ENCODE measurements at places on chromosomes 2 and 18.

DNA sequence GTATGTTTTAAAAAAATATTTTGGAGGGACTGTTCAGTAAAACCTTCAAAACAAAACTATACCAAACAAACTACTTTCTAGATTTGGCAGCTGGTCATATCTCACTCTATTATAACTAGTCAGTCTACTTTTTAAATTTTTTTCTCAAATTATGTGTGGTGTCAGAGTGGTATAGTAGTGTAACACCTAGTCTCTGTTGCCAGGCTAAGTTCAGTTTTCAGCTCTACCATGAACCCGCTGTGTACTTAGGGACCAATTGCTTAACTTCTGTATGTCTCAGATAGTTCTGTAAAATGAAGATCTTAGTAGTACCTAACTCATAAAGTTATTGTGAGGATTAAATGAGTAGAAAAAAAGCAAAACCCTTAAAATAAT lies 54.3 kb downstream of the GPD2 start:
- DNase-seq = no peak

DNA sequence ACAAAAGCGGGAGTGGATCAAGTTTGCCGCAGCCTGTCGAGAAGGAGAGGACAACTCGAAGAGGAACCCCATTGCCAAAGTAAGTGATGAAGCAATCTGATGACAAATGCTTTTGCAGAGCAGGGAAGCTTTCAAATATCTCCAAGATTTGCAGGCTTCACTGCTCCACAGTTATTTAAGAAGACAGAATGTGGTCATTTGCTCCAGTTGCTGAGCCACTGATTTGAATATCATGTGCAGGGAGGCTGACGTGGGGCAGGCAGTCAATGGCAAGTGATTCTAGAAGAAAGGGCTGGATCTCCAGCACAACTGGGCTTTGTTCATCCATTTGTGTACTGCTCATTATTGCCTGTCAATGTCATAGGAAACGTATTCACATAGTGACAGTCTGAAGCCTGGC lies 10.2 kb downstream of the DSG4 start:
- no peak for DNase-seq

DNA sequence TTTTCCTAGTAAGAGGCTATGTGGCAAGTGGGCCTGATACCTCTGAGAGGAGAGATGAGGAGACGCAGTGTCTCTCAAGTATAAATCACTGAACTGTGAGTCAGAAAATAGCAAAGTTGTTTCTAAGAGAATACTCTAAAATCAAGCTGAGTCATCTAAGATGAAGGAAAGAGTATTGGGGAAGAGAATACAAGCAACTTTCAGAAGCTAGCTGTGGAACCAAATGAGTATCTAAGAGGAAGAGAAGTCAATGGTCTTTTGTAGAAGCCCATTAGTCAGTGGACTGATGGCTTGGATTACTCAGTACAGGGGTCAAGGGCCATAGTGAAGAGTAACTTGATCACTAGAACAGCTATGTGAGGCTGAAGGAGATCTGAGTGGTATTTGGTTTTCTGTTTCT lies 2.7 kb upstream of the DCC start:
- peak; percentile 98 for DNase-seq

DNA sequence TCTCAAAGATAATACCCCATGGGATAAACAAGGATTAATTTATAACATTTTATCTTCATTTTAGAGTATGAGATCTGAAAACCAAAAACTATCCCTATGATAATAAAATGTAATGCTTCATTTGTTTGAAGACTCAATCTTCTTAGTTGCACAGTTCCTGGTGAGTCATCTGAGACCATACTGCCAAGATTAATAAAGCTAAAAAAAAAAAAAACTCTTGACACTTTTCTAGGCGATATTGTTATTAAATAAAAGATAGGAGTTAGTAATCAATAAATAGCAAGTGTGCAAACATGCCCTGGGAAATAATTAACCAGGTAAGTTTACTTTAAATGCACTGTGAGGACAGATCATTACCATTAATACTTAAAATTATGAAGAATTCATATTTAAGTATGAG lies 83.9 kb downstream of the RPE start:
- no peak for DNase-seq

DNA sequence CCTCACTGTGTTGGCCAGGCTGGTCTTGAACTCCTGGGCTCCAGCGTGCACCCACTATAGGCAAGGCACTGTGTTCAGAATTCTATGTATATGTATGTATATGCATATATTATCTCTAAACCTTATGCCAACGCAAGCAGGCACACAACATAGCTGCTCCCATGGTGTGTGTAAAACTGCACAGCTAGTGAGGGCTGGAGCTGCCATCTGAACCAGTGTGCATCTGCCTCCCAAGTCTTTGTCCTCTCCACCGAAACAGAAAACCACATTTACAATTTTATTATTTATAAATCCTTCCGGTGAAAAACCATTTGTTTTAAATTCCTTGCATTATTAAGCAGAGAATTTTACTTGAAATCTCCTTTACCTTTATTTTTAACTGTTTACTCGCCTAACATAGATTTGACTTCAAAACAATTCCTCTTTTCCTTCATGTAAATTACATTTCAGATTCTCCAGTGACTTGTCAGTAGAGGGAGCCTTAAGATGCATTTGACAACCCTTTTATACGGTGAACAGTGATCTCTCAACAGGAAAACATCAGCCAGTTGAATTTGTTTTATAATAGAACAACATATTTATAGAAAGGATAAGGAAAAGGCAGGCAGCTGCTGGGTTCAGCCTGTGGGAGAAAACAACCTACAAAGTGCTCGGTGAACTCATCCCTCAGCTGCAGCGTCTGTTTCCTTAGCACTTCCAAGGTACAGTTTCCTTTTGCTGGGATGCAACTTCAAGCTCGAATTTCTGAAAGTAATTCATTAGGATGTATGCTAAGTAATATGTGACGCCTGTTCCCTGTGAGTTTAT lies 101.2 kb downstream of the MYT1L start:
- peak; percentile 5 for DNase-seq

- no peak for DNase-seq
These were observed 2.0 kb downstream of the NBEAL1 start for GRCh38 chr2:203016716-203017115.

DNA sequence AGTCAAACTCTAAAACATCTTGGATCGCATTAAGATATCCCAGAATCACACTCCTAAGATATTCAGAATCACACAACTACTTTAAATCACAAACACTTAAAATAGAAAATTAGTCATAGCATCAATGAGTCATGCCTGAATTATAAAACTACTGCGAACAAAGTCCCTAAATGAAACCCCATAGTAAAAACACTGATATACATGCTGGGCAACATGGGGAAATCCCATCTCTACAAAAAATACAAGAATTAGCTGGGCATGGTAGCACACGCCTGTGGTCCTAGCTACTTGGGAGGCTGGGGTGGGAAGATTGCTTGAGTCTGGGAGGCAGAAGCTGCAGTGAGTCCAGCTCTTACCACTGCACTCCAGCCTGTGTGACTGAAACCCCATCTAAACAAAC lies 101.7 kb downstream of the COBLL1 start:
- peak; percentile 76 for DNase-seq

GRCh38 chr2:191991442-191991841 lies 144.6 kb upstream of the CAVIN2 start:
- no peak for DNase-seq

DNA sequence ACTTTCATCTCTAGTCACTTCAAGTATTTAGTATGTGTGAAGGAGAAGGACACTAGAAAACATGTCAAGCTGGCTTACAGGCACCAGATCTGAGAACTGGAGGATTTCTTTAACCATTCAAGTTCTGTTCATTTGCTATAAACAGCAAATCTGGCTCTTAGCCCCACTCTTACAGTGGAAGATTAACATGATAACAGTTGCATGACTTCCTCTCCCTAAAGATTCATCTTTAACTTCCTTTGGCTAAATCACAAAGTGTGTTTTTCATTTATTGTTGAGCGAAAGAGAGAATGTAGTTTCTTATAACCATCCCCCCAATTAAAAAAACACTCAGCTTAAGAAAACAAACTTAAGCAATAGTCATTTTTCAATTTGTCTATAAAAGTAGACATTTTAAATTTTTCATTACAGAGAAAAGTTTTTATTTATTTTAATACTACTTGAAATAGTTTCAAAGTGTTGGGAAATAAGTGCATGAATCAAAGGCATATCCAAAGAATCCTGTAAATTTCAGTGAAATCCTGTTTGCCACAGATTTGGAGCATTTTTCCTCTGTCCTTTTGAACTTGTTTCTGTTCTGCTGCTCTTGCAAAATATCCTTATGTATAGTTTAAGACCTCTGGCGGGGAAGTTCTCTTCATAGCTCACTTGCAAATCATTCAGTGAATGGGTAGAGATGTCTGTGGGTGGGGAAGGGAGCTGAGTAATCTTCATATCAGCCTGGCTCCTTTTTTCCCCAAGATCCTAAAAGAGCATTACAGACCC lies 241.0 kb upstream of the RBBP8 start:
- DNase-seq = peak; percentile 18

DNA sequence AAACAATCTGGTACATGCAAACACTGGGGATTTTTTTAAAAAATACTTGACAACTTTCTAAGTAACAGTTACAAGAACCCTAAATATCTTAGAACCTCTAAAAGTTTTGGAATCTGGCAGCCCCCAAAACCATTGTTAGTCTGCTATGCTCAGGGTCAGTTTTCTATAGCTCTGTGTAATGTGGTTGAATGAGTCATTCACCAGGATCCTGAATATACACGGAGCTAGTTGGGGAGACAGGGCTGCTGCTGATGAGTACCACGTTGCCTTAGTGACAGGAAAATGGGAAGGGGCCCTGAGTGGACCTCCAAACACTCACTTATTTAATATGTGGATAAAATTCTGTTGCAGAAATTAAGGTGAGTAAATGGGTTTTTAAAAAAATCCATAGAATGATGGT lies 36.9 kb upstream of the TANC1 start:
- peak; percentile 84 for DNase-seq

GRCh38 chr2:188203776-188204175 lies 87.9 kb upstream of the GULP1 start:
- no peak for DNase-seq

DNA sequence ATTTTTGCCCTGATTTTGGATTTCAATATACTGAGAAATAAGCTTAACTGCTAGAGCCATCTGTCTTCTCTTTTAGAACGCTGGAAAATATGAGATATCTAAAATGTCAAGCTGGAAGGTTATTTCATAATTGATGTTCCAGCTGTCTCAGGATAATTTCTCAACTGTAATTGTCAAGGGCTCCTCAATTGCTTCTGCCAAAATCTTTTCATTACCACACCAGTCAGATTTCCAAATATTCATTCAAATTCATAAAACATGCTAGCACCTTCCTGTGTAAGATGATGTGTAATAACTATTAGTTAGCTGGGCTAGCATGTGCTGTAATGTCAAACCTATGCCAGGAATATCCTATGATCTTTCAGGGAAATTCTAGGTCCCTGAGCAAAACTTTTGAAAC lies 88.1 kb downstream of the TNFRSF11A start:
- no peak for DNase-seq

DNA sequence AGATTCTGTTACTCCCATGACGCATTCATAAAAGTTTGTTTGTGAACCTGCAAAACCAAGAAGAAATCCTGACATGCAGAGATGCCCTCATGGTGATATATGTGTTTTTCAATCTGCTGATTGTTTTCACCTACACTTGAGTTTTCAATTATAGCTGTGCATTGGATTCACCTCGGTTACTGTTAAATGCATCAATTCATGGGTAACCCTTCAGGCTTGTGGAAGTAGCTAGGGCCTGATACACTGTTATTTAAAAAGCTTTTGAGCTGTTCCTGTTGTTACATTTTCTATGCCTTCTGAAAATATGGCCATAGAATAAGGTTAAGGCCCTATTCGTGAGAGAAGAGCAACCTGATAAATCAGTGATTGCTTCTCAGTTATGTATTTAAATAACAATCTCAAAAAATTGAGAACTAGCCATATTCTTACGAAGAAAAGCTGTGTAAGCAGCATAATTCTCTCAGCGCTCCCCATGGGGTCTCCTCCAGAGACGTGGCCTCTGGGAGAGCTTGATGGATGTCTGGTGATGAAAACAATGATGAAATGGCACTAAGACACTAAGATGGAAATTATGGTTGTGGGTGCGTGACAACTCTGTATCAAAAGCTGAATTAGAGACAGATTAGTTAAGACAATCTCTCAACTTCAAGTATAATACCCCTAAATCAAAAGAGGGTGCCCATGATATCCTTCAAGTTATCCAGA lies 60.5 kb downstream of the RIT2 start:
- DNase-seq = no peak

Measured in HT1080 (cell line).